ENCODE measurements at places on chromosomes 13 and 19.

GRCh38 chr19:18672044-18672451, 11.4 kb upstream of the CRTC1 start:
- DNase-seq = no peak

- no peak for DNase-seq
Measured at GRCh38 chr13:51229731-51230130, 7.5 kb downstream of the FAM124A start.

- peak; percentile 58 for DNase-seq
Measured at GRCh38 chr13:39106216-39107005, 68.2 kb downstream of the NHLRC3 start.

DNA sequence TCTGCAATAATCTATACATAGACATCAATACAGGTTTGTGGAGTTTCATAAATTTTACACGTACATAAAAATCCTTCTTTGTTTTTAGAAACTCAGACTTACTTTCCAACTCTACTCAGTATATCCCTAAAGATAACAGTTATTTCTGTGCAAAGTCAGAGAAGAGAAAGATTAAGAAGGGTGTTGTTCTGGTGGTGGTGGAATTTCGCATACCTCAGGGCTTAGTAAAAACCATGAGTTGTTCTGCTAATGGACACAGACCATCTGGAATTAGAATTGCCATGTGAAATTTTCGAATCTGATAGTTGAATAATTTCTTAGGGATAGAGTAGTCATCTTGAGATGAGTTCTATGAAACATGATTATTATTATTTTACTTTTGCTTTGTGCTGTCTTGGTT, 102.7 kb downstream of the ZAR1L start:
- DNase-seq = no peak

- DNase-seq = peak; percentile 67
Measured at GRCh38 chr19:23075031-23075733, 41.6 kb upstream of the ZNF730 start.

DNA sequence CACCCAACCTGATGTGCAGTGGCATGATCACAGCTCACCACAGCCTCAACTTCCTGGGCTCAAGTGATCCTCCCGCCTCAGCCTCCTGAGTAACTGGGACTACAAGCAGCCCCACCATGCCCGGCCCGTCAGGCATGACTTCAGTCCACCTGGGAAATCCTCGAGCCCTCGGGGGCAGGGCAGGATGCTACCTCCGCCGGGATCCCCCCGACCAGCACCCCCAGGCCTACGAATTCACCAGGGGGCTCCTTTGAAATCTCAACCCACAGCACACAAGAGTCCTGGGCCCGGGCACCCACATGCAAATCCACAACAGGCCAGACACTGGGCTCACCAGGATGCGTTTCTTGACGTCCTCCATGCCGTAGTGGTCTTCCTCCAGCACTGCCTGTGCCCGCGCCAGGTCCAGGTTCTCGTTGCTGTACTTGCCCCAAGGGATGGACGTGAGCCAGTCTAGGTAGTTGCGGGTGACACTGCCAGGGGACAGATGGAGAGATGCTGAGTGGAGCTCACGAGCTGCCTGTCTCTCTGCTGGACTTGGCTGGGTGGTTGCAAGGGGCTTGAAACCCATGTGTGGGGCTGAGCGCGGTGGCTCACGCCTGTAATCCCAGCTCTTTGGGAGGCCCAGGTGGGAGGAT, 10.5 kb downstream of the RPL36 start:
- no peak for DNase-seq

- no peak for DNase-seq
Measured at GRCh38 chr13:24134231-24134630, 26.3 kb upstream of the SPATA13 start.

GRCh38 chr13:44778761-44779484, 202.8 kb upstream of the TSC22D1 start:
- DNase-seq = no peak

GRCh38 chr19:27776020-27776419, 1436.9 kb downstream of the UQCRFS1 start:
- no peak for DNase-seq

- peak; percentile 28 for DNase-seq
Measured at GRCh38 chr13:97028441-97029299, 34.4 kb upstream of the OXGR1 start.

- DNase-seq = no peak
Measured at GRCh38 chr19:1240925-1241324, 626 bp upstream of the ATP5F1D start.

GRCh38 chr13:94996445-94996844, 284.1 kb upstream of the SOX21 start:
- DNase-seq = no peak

GRCh38 chr13:100818711-100819110, 144.1 kb upstream of the TMTC4 start:
- no peak for DNase-seq

- DNase-seq = no peak
Measured at GRCh38 chr19:4969772-4970531, 1.0 kb downstream of the KDM4B start.

- DNase-seq = no peak
Measured at GRCh38 chr13:21152251-21152899, 24.0 kb downstream of the SKA3 start.

DNA sequence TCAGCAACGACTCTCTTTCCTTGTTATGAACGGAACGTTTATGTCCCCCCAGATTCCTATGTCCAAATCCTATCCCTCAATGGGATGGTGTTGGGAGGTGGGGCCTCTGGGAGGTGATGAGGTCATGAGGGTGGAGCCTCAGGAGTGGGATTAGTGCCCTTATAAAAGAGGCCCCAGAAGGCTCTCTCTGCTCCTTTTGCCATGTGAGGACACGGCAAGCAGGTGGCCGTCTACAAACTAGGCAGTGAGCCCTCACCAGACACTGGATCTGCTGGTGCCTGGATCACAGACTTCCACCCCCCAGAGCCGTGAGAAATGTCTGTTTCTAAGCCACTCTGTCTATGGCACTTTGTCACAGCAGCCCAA, 53.2 kb downstream of the EPS15L1 start:
- no peak for DNase-seq

DNA sequence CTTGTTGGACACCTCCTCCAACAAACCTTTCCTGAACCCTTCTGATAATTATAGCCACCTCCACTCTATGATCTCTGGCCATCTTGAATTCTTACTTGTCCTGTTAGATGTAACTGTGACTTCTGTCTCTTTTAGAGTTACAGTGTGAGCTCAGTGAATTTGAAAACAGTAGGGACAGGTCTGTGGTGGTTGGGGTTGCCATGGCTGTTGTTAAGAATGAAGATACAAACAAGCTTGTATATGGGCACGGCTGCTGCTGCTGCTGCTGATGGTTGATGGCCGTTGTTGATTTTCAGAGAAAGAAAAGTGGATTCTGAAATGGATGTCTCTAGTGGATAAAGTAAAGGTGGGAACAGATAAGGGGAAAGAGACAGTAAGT, 101.5 kb downstream of the STARD13 start:
- no peak for DNase-seq

DNA sequence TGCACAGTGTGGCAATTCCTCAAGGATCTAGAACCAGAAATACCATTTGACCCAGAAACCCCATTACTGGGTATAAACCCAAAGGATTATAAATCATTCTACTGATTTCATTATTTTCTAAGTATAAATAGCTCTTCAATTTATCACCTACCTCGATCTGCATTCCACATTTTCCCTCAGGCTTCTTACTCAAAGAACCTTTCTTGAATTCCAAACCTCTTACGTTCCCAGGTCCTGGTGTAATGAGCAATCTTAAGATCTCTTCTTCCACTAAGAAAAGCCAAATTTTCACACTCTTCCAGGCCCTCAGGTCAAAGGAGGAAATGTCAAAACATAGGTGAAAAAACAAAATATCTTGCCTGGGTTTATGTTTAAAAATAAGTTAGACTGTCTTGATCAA, 237.3 kb upstream of the GPC6 start:
- no peak for DNase-seq

DNA sequence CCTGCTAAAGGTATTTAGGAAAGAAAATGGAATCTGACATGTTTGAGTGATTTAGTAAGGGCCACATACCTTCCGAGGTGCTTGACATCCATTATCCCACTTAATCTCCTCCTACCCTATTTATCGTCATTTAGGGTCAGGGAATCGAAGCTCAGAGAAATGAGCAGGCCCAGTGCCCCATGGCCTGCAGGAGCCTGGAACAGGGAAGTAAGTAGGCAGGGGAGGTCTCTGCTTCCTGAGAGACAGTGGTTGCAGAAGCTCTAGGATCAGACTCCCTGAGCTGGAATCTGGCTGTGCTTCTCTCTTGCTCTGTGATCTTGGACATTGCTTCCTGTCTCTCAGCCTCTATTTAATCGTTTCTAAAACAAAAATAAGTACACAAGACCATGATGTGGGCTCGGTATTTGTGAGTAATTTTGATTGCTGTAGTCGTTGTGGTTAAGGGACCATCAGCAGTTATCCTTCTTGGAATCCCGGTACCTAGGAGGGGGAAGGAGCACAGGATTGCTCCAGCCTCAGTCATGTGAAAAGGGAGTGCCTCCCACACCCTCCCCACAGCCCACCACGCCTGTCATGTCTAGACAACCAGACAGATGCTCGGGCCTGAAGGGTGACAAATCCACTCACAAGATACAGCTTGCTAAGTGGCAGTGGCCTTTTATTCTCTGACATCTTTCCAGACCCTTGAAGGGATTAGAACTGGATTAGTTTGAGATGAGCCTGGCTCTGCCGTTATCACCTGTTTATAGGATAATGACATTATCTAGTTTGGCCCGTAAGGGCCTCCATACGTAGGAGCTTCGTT, 169.2 kb upstream of the TSHZ3 start:
- DNase-seq = no peak

DNA sequence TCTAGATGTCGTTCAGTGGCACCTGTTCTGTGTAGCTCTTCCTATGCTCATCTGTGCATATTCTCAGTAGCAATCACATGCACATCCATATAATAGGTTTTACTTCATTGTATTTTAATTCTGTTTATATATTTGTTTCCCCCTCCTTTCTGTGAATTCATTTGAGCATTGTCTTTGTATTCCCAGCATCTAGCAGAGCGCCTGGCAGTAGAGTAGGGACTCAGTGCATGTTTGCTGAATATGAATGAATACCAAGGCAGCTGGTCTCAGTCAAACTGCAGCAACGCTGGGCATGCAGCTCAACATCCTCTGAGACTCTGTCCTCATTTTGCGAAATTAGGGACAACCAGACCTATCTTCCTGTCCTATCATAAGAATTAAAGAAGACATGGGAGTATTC, 330.1 kb downstream of the SPRY2 start:
- DNase-seq = no peak

DNA sequence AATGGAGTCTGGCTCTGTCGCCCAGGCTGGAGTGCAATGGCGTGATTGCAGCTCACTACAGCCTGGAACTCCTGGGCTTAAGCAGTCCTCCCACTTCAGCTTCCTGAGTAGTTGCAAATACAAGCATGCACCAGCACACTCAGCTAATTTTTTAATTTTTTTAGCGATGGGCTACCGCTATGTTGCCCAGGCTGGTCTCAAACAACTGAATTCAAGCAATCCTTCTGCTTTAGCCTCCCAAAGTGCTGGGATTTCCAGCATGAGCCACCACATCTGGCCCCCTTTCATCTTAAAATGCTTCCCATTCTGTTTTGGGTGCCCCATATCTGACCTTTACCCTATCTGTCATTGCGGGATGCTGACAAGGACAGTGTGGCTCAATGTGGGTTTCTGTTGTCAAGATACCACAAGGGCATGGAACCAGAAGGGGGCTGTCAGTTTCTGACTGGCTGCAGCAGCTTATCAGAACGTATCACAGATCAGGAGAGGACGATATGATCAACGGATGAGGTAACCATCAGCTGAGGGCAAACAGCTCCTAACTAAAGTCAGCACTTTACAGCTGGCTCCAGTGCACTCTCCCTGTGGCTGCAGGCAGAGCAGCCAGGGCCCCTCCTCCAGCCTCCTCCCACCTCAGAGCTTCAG, 32.4 kb downstream of the GPR42 start:
- DNase-seq = no peak

DNA sequence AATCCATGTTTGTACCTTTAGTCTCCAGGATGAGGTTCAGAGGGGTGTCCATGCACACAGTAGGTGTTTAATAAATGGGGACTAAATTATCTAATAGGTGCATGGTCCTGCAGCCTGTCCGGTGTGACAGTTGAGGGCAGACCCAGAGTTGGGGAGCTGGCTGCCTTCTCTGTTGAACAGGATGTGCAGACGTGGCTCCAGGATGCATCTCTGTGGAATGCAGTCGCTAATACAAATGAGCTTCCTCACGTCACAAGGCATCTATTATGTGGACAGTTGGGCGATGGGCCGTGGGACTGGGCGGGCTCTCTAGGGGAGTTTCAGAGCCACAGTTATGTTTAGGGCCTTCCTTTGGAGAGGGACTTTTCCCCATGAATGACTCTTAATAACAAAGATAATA, 71.0 kb downstream of the SIPA1L3 start:
- DNase-seq = no peak

DNA sequence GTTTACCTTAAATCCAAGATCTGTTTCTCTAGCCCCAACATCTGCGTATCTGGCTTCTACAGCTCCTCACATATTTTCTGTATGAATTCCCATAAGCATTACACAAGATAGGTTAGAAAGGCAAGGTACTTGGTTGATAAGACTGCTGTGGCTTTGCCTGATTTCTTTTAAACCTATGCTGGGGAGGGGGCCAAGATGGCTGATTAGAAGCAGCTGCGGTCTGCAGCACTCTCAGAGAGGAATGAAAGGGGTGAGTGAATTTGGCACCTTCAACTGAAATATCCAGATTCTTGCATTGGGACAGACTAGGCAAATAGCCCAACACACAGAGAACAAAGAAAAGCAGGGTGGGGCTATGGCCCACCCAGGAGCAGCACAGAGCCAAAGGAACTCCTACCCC, 12.2 kb upstream of the DLEU7 start:
- DNase-seq = no peak

DNA sequence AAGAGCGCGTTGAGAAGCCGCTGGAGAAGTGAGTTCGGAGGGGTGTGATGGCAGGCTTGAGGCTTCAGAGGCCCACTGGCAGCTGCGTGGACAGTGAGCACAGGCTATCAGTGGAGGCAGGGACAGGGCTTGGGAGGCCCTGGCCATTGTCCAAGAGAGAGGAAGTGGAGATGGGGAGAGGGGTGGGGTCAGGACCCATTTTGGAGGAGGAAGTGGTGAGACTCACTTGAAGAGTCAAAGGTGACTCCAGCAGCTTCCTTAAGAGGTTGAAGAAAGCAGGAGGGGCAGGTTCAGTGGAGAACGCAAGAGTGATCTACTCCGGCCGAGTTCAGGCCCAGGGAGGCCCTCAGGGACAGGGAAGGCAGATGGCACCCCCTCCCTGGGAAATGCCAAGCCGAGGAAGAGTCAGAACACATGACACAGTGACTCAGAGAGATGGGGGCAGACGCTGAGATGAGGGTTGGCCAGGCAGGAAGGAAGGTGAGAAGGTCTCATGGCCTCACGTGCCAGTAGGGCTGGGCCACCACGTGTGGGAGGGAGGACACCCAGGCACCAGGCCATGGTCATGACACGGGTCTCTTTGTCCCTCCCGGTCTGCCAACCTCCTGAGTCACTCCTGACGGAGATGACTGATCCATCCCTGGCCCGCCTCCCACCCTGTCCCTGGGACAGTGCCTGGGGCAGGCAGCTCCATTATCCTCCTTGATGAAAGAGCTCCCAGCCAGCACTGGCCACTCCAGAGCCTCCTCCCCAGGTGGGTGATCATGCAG, 10.1 kb upstream of the CD22 start:
- no peak for DNase-seq
